ENCODE measurements at places on chromosomes 2 and 18. TPM values are rescaled to one million over a fixed set of nuclear protein-coding genes. Genes with fewer than 3 reads are reported as not detected.

Gene FBXO36
- 1.7 TPM for total RNA-seq

Gene ZNF385B
- total RNA-seq, result not detected

Gene GATA6
- 8.1 TPM for total RNA-seq

Gene UGT1A6
- not detected for total RNA-seq

Gene PAX8
- under 0.01 TPM for total RNA-seq

Gene MOCOS
- 5.8 TPM for total RNA-seq

Gene CCDC74B
- 2.7 TPM for total RNA-seq

Gene POMC
- total RNA-seq, result 1.3 TPM

Gene G6PC2
- total RNA-seq, result not detected

Gene FIGN
- total RNA-seq, result 1.1 TPM

Gene SIX2
- total RNA-seq, result 0.32 TPM

Gene SRD5A2
- not detected for total RNA-seq

Gene CYP27C1
- total RNA-seq, result not detected

Gene FNDC4
- total RNA-seq, result 19.5 TPM

Gene CD8A
- not detected for total RNA-seq

Gene CNDP1
- total RNA-seq, result not detected

Gene ACMSD
- total RNA-seq, result not detected

Gene TRIM43
- total RNA-seq, result not detected

Gene FAM228A
- not detected for total RNA-seq

Gene LBH
- total RNA-seq, result 1.1 TPM

Gene CKAP2L
- total RNA-seq, result 4.2 TPM

Gene IL37
- total RNA-seq, result not detected

Gene EGR4
- total RNA-seq, result not detected

Gene NDC80
- 36.6 TPM for total RNA-seq

Gene SCN3A
- under 0.01 TPM for total RNA-seq

Gene HOXD10
- 0.15 TPM for total RNA-seq

Gene BABAM2
- 12.5 TPM for total RNA-seq

Gene NEB
- 0.32 TPM for total RNA-seq

Gene SP140L
- total RNA-seq, result 6.2 TPM

Gene EML6
- total RNA-seq, result 1.4 TPM

Gene LYPD6B
- total RNA-seq, result not detected

Gene DSC2
- under 0.01 TPM for total RNA-seq

Gene EFHD1
- total RNA-seq, result not detected

Gene ASPRV1
- 0.32 TPM for total RNA-seq

Gene AMER3
- not detected for total RNA-seq

All from epithelial cell of umbilical artery (primary cell).